ENCODE measurements at places on chromosomes 2 and 18. TPM values are rescaled to one million over a fixed set of nuclear protein-coding genes. Genes with fewer than 3 reads are reported as not detected.

The MAIP1 gene
- total RNA-seq, result 36.5 TPM

The MERTK gene
- total RNA-seq, result 0.33 TPM

The C2orf80 gene
- total RNA-seq, result not detected

The FTCDNL1 gene
- total RNA-seq, result 3.2 TPM

The FBXO48 gene
- total RNA-seq, result 1.7 TPM

The SERPINB11 gene
- total RNA-seq, result not detected

The REG1B gene
- total RNA-seq, result not detected

The CHPF gene
- total RNA-seq, result 21.9 TPM

The ITGB6 gene
- not detected for total RNA-seq

The M1AP gene
- total RNA-seq, result not detected
